Kasumi-1 (cell line): ENCODE measurements at places on chromosomes 3 and 15.

- no peak for DNase-seq
These were observed 5.6 kb upstream of the NICN1 start for GRCh38 chr3:49434731-49435130.

GRCh38 chr3:162130582-162130981, 634.0 kb downstream of the OTOL1 start:
- DNase-seq: no peak

GRCh38 chr15:73560501-73561117, 72.6 kb downstream of the NPTN start:
- peak; percentile 59 for DNase-seq

GRCh38 chr3:110381992-110382391, 689.6 kb upstream of the NECTIN3 start:
- no peak for DNase-seq

DNA sequence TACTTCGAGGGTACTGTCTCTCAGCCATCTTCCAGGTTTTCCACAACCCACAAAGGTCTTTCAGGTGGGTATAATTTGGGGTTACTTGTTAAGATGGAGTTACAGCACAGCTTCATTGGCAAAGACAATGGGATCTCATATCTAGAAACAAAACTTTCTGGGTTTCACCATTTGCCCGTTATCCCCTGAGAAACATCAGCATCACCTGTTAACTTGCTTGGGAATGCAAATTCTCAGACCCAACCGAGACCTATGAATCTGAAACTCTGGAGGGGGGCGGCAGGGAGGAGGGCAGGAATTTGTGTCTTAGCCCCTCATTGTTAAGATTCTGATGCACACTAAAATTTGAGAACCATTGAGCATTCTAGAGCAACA, 176.4 kb downstream of the TNIK start:
- DNase-seq: no peak

GRCh38 chr3:157098823-157099185, 61.1 kb downstream of the CCNL1 start:
- no peak for DNase-seq

- DNase-seq: no peak
These were observed 680.1 kb downstream of the EPHA3 start for GRCh38 chr3:89787485-89787884.

DNA sequence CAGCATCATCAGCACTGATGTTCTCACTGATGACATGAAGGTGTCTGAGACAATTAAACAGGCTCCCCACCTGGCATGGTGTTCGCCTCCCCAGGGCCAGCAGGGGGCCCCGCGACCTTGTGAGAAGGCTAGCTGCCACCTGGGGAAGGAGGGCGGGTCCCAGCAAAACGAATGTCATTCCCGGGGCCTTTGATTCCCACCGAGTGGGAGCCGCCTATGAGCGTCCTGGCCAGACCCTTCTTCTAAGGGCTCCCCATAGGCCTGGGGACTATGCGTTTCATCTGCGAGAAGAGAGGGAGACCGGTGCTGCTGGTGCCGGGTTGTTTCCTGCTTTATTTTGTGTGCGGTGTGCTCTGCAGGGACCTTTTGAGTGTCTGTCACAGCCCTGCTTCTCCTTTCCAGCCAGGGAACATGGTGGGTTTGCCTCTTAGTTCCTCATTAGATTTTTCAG, 20.5 kb upstream of the MINDY4B start:
- peak; percentile 79 for DNase-seq

- DNase-seq: no peak
These were observed 44.6 kb downstream of the TRIM71 start for GRCh38 chr3:32862247-32862935.

DNA sequence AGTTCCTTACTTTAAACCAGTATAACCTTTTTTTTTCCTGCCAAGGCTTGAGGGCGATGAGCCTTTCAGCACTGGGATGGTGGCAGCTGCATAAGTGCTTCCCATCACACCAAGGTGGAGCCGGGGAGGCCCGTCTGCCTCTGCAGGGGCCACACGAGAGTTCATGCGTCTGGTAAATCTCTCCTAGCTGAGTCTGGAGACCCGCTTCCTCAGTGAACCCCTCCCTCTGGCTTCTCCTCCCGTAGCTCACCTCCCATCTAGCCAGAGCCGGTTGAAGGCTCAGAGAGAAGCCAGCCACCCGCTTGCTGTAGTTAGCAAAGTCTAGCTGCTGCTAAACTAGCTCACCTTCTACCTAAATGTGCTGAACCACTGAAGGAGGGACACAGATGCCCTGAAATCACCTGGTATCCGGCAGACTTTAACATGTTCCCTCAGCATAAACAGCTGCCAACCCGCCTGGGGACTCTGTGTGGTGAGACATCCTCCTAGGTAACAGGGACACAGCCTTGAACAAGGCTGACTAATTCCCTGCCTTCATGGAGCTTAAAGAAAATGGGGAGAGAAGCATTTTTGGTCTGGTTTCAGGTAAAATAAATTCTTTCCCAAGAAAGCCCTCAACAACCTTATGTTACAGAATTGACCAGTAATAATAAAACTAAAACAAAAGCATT, 42.9 kb downstream of the RLBP1 start:
- no peak for DNase-seq

DNA sequence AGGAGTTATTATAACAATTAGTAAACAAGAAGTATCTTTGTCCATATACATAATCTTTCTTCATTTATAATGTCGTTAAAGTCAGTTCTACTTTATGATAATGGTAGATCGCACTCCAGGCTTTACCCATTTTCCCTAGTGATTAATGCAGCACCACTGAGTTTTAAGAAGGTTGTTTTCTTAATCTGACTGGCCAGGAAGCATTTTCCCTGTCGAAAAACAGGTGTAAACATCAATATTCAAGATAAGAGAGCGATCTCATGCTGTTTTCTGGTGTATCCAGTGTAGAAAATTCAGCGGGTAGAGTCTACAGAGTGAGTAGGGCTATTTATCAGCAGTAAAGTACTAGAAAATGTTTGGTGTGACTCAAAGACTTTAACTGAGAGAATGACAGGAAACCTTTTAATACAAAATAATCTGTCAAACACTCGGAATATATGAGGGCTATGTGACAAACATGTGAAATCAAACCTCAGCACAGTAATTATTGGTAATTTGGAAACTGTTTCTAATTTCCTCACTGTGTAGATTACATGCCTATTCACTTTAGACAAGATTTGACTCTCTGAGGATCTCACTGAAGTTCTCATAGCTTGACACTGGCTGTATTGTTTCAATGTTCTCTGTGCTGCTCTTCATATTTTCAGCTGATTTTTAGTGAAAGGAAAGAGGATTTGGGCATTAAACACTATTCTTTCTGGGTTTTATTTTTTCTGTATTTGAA, 1013.2 kb downstream of the VGLL3 start:
- DNase-seq: no peak

GRCh38 chr15:57118013-57118799, 199.8 kb downstream of the TCF12 start:
- DNase-seq: no peak

GRCh38 chr3:114453361-114453780, 159.5 kb downstream of the TIGIT start:
- no peak for DNase-seq

- no peak for DNase-seq
These were observed 130.2 kb upstream of the STRIT1 start for GRCh38 chr3:155423526-155424322.

GRCh38 chr3:134030379-134031347, 938 bp upstream of the SLCO2A1 start:
- DNase-seq: no peak

- DNase-seq: no peak
These were observed 123.2 kb upstream of the TUSC7 start for GRCh38 chr3:116586285-116586944.

DNA sequence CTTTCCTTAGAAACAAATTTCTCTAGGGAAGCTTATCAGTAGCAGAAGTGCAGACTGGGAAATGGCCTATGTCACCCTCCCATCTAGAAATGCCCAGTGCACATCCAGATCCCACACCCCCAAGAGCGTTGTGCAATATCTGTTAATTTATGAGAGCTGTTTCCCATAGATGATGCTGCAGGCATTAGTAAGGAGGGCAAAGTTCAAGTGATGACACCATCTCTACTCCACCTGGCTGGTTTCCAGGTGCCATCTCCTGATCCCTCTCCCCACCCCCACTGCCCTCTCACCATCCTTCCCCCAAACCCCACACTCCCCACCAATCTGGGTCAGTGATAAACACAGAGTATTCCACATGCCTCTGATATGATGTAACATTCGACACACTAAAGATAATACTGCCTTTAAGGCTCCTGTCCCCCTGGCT, 39.4 kb downstream of the AGTR1 start:
- no peak for DNase-seq

GRCh38 chr15:74226761-74227540, 9.2 kb upstream of the CCDC33 start:
- DNase-seq: no peak
